ENCODE measurements at places on chromosomes 1 and 21.

GRCh38 chr1:167661527-167662426 lies 31.7 kb downstream of the RCSD1 start:
- no peak for DNase-seq

DNA sequence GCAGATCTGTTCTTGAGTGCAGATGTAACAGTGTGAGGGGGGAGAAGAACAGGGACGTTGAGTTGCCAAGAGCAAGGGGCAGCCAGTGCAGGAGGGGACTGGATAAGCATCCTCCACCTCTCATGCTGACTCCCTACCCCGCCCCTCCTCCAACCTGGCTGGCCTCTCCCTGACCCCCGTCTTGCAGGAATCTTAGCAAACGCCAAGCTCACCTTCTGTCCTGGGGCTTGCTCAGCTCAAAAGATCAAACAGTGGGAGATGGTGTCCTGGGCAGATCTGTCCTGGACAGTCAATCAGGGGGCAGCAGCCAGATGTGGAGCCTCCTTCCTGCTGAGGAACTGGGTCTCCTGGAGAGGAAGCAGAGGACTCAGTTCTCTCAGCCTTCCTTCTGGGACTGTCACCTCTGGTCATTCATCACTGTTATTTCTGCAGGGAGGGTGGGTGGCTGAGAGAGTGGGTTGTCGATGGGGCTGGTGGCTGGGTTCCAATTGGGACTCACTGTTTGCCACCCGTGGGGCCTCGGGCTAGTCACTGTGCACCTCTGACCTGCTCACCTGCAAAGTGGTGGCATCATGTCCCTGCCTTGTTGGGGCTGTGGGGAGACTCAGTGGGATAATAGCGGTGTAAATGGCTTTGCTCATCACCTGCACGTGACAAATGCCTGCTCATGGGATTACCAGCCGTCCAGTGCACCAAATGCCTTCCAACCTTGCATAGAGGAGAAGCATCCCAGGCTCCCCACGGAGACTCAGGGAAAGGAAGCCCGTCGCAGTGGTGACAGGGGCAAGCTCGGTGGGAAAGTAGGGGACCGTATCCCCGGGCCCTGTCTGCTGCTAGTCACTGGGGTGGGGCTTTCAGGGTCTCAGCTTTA lies 154.4 kb downstream of the PTPRU start:
- no peak for DNase-seq

DNA sequence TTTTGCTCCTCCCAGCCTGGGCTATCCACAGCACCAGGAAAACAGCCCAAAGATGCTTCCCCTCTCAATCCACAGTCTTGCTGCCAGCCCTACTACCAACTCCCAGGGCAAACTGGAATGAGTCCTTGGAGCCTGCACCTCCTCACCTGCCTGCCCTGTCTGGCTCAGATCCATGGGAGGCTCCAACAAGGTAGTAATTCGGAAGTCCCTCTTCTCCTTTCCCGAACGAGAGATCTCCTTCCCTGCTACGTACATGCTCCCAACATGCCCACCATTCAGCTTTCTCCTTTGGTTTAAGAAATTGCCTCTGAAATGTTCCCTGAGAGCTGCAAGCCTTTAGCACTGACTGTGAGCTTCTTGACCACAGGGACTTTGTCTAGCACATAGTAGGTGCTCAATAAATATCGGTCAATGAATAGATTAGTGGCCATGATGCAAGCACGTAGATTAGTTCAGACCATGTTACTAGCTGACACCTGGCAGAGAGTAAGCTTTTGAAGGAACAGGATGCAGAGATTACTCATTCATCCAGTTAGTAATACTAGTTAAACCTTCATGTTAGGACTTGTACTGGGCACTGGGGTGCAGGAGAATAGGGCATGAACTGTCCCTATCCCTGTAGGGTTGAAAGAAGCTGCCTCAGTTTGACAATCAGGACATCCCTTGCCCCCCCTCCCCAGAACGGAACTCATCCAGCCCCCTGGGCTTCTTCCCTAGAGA lies 80.1 kb downstream of the DISP3 start:
- DNase-seq = no peak

GRCh38 chr1:5239911-5240310 lies 585.5 kb downstream of the AJAP1 start:
- DNase-seq = no peak

- no peak for DNase-seq
Measured at GRCh38 chr1:12121212-12122003, 45.4 kb upstream of the TNFRSF1B start.

- no peak for DNase-seq
Measured at GRCh38 chr1:208074353-208074752, 163.4 kb upstream of the CD34 start.

- peak; percentile 76 for DNase-seq
Measured at GRCh38 chr1:44103270-44104131, 15.1 kb upstream of the KLF17 start.

DNA sequence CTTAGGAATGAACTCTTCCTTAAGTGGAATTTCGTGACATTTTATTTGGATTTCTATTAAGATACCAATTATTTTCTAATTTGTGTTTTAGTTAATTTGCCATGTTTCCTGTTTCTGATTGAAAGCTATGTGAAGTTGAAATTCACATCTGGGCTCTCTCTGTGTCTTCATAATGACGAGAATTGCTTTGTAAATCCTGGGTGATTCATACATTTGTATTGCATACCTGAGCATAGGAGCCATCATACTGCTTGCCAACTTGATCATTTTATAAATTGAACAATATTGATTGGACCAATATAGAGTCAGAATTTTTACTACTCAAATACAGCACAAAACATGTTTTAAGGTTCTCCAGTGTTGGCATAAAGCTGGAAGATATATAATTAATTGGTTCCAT lies 817.9 kb downstream of the BRINP3 start:
- DNase-seq = no peak

DNA sequence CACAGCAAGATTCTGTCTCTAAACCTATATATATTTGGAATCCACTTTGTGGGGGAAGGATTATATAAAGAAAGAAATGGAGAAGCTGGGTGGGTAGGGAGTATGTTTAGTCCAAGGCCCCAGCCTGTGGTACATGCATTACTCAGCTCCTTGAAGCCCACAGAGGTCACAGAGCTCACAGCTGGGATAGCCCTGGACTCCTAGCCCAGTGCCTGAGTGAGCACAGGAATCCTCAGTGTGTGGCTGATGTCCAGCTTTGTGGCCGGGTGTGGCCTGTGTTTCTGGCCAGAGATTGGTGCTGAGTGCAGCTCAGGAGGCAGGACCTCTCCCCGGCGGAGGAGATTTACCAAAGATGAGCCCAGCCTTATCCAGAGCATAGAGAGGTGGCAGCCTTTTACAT lies 7.6 kb downstream of the CAPN9 start:
- DNase-seq = no peak

DNA sequence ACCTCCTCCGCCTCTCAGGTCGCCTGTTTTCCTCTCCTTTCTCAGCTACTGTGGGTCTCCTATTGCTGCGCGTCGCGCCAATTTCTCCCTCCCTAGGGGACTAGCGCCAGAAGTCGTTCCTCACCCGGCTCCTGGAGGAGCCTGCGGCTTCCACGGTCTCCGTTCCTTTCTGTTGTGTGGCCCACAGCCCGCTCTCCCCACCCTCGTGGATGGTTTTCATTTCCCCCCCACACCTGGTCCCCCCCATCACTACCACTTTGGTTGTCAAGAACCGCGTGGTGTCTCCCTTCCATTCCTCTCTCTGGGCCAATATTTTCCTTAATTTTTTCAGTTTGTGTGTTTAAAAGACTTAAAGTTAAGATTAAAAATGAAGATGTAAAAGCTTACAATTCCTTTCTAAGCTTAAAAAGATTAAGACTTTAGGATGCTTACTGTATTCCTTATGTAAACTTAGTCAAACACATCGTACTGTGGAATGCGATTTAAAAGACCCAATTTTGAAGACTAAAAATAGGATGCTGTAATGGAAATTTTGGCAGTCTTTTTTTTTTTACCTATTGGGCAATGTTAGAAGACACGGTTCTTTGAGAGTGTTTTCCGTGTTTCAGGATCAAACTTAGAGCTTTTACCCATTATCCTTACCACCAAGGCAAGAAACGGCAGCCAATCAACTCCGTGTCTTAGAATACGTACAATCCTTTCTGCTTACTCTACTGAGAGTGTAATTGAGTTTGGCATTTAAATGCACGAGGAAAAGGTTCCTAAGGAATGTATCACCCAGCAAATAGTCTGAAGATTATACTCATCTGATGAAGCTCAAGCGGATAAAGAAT lies 773 bp downstream of the CNST start:
- DNase-seq = peak; percentile 44

DNA sequence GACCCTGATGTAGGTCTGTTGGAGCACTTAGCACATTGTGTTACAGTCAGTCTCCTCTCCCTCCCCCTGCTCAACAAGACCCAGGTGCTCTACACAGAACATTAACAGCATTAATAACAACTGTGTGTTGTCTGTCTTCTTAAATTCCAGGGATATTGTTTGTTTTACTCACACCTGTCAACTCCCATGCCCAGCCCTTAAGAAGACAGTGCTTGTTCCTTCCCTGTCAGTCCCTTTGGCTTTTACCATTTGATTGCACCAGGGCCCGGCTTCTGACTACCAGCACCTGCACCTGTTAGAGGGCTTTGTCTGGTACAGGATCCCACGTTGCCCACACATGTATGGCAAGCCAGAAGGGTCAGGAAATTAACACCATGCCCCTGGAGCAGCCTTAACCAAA lies 11.7 kb downstream of the RIMKLA start:
- DNase-seq = no peak
